ENCODE measurements at places on chromosomes 13 and 19. TPM values are rescaled to one million over a fixed set of nuclear protein-coding genes. Genes with fewer than 3 reads are reported as not detected.

- DNase-seq, result no peak
Measured at GRCh38 chr13:50370303-50370950, 355.2 kb downstream of the KCNRG start.

DNA sequence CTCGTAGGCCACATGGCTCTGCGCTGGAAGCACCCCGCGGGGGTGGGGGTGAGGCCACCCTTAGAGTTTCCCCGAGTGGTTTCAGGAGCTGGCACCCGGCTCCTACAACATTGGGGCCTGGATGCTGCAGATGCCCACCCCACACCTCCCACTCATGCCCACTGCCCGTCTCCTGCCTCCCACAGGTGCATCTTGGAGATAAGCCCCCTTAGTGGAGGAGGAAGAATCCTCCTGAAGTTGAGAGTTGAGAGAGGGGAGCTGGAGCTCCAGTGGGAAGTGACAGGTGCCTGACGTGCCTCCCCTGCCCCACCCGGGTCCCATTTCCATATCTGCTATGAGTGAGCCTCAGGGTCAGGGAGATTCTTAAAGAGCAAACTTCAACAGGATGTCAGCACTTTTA is 341.3 kb downstream of the TEX29 start:
- peak; percentile 19 for DNase-seq

DNA sequence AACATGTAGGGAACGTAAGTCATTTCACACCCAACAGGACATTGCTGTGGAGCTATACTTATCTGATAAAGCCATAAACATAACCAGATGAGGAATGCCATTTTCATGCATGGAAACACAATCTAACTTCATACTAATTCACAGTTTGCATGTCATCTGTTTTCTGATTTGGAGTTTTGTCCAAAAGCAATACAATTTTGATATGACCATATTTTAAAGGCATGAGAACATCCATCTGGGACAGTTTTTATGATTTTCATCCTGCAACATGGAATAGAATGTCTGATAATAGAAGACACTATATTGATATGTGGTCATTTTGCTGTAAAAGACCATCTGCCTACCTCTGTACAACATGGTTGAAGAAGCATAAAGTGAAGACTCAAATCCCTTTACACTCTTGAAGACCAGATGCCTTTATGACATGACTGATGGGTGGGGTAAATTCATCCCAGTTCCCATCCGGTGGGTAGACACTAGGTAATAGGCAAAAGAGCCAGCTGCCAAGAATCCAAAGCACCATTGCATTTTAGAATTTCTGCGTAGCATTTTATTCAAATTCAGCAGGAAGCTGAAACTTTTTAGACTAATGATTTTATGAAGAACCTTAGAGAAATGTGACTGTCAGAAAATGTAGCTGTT is 309.8 kb downstream of the LMO7 start:
- DNase-seq, result no peak

GRCh38 chr13:28557725-28558520 is 63.0 kb upstream of the FLT1 start:
- no peak for DNase-seq

- DNase-seq, result no peak
Measured at GRCh38 chr13:44302940-44303575, 70.6 kb upstream of the SERP2 start.

DNA sequence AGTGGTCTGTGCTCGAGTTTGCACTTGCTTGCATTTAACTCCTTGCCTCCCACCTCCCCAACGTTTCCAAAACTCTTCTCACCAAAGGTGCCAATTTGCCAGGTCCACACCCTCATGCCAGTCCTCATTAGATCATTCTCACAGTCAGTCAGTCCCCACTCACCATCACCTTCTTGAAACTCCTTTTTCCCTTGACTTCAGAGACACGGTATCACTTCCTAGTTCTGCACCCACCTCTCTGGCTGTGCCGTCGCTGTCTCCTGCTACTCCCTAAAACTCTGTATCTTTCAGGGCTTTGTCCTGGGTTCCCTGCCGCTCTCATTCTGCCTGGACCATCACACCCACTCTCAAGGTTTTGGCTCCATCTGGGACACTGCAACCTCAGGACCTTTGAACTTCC is 19.6 kb downstream of the OLFM2 start:
- DNase-seq, result no peak

DNA sequence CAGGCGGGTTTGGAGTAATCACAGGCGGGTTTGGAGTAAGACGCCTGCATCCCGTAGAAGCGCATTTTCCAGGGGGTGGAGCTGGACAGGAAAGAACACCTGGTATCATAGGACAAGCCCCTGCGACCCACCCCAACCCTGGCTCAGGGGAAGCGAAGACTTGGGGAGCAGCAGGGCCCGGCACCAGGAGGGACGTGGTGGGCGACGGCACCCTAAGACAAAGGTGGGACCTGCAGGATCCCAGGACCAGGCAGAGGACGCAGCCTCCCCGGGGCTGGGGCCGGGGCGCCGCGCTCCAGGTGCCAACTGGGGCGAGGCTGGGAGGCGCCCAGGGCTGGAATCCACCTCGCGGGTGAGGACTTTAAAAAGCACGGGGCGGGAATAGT is 520 bp downstream of the ZNF600 start:
- DNase-seq, result no peak

GRCh38 chr13:113579686-113580085 is 4.9 kb upstream of the TFDP1 start:
- no peak for DNase-seq

DNA sequence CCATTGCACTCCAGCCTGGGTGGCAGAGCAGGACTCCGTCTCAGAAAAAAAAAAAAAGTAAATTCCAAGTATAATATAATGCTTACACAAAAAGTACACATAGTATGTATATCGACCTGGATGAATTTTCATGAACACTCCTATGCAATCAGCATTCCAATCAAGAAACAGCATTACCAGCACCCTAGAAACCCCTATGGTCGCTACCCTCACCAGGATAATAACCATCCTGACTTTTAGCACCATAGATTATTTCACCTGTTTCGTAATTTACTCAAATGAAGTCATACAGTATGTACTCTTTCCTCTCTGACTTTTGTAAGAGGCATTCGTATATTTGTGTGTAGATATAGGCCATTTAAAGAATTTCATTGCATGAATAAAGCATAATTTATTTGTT is 47.6 kb downstream of the PCDH8 start:
- DNase-seq, result no peak

DNA sequence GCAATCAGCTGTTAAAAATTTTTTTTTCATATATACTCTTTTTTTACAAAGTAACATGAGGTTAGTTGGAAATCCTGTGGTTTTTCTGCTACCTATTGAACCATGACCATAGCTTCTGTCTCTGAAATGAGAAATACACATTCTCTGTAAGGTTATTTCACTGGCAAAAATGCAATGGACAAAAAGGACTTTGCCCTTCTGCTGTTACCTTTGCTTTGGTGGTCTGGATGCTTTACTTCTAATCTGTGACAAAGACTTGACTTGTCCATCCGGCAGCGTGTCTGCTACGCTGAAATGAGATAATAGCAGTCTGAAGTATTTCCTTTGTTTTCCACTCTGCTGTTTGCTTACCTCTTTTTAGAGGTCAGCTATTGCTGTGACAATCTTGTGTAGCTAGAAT is 412.8 kb downstream of the SLITRK6 start:
- DNase-seq, result no peak

DNA sequence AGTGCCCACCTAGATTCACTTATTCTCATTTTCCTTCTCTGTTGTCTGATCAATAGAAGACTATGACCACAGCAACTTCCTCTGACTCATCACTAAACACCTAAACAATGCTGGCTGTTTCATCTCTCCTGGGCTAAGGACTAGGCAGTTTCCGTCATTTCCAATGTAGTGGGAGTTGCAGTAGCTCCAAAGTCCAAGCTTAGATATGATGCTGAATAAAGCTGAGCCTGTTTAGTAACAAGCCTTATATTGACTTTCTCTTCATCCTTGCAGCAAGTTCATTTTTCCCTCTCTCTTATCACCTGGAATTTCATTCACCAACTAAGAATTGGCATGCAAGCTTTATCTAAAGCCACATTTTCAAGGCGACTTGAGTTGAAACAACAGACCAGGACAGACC is 53.5 kb upstream of the PCDH9 start:
- DNase-seq, result no peak

DNA sequence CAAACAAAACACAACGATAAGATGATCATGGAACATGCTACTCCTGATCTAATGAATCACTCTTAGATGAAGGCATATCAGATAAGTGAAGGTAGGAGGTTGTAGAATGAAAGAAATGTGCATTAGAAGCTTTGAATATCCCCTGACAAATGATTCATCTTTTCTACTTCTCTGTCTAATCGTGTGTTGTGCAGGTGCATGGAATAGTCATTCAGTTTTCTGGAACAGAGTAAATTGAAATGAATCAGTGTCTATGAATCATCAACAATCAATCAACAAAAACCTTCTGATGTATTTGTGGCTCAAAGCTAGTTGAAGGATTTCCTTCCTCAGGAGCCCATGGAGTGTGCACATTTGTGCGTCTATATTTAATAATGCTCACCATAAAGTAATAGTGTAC is 1290.4 kb upstream of the PCDH20 start:
- no peak for DNase-seq

DNA sequence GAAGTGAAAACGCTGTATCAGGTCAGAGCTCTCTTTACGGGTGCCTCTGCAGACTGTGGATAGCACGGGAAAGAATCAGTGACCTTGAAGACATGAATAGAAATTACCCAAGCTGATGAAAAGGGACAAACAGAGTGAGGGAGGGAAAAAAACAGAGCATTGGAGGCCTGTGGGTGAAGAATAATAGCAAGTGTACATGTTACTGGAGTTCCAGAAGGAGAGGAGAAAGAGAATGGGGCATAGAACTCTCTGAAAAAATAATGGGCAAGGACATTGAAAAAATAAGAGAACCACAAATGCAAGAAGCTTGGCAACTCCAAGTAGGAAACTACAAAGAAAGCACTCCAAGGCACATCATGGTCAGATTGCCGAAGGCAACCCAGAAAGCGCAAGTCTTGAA is 86.3 kb downstream of the SPACA7 start:
- DNase-seq, result no peak

DNA sequence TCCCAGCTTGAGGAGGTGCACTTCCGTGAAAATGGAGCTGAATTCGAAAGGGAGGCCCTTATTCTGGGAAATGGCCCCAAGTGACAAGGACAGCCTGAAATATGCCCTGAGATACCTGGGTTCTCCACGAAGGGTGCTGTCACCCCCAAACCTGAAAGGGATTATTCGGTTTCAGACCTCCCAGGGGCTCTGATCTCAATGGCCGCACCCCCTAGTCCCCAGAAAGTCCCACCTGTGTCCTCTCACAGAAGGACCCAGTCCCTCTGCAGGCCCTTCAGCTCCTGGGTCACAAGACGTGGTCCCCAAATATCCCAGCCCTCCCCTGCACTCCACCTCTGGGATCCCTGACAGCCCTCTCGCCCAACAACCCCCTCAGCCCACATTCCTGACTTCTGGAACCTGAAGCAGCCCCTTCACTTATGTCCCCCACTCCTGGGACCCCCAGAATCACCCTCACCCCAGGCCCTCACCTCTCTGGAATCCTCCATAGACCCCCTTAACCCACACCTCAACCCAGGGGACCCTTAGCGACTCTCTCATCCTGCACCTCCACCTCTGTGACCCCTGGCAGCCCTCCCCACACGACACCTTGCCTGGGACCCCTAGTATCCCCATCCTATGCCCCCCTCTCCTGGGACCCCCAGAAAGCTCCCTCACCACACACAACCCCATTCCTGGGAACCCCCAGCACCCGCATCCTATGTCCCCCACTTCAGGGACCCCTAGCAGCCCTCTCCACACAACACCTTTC is 606 bp downstream of the SYNGR4 start:
- DNase-seq, result peak; percentile 59

DNA sequence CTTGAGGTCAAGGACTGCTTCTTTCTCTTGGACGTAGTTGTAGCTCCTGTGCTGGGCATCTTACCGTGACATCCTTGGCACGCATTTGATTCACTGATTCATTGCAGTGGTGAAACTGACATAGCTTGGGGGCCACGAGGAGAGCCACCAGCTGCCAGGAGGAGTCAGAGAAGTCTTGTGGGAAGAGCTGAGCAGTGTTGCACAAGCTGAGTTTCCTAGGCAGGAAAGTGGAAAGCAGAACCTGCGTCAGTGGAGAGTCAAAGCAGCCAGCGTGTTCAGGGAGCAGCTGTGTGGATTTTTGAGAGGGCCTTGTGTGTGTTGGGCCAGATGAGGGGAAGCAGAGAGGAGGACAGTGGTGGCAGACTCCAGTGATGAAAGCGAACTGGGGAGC is 5.3 kb upstream of the GPR183 start:
- peak; percentile 50 for DNase-seq

DNA sequence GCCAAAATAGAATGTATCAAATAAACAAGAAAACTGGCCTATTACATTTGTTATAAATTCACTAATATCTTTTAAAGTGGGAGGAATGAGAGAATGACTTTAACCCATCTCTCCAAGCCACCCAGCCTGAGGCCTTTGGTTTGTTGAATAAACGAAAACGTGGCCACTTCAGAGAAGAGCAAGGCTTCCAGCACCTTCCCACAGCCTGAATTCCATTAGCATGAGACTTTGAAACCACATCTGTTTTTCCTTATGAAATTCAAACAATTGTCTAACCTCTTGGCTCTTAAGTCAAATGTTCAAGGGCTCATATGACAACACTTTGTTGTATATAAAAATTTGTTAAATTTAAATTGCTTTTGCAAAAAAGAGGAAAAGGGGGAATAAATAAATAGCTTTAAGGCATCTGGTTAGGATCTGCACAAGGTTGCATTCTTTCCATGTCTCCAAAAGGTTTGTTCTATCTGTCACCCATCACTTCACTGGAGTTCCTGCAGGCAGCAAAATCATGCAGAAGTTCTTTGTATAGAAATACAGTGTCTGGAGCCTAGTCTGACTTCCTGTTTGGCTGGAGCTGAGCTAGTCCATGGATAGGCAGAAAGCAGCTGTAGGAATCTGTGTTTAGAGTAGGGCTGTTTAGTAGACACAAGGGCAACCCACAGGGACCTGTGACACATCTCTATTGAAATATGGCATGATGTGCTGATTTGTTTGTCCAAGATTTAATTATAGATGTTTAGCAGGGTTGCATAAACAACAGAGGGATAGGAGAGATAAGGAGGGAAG is 502.3 kb downstream of the KCTD12 start:
- no peak for DNase-seq

Gene PEAK3
- total RNA-seq, result 0.99 TPM

Gene TMPRSS9
- not detected for total RNA-seq

Gene RASL11A
- 33.2 TPM for total RNA-seq

Gene ATP5F1D
- total RNA-seq, result 144 TPM

Gene CLEC11A
- 8.1 TPM for total RNA-seq

Gene ZNF763
- total RNA-seq, result 8.7 TPM
